ENCODE measurements at places on chromosomes 12 and 14.

- H3K27ac ChIP-seq = no peak overlapping the region
- H3K36me3 ChIP-seq = no peaks in the 10 kb centered on the region
- H3K27me3 ChIP-seq = no peaks in the 10 kb centered on the region
- H3K4me3 ChIP-seq = no peak overlapping the region
These were observed 36.7 kb upstream of the RESF1 start for GRCh38 chr12:31922341-31923062.

DNA sequence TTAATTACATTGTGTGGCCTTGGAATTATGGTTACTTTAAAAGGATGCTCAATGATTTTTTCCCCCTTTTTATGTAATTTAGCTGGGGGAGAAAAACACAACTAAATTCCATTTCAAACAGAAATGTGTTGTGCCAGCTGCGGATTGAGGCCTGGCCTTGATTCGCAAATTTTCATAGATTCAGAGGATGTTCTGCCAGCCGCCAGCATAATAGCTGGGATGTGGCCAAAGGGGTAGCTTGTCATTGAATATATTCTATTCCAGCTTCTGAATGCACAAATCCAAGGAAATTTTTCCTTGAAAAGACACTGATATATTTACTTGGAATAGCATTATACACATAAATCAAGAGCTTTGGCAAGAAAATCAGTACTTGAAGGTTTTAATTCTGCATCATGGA lies 43.7 kb downstream of the TRHDE start:
- DNase-seq = no peak
- H3K36me3 ChIP-seq = no peaks in the 10 kb centered on the region
- no peak overlapping the region for H3K4me3 ChIP-seq

DNA sequence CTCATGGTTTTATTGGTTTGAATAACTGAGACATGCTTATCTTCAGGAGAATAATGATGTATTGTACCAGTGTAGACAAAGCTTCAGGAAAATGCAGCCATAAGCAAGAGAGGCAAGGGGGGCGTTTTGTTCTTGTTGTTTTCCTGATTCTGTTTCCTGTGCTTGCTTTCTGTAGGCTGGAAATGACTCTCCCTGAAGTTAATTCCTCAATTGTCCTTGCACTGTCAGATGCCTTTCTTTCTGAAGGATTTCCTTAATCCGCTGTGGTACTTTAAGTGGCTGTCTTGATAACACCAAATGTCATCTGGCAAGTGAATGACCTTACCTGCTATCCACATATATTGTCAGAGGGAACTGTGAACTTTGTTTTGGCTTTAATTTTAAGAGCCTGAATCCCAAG lies 220.0 kb downstream of the NEDD1 start:
- H3K27ac ChIP-seq = no peak overlapping the region
- no peaks in the 10 kb centered on the region for H3K36me3 ChIP-seq
- H3K4me1 ChIP-seq = no peaks in the 10 kb centered on the region
- no peak for DNase-seq
- H3K4me3 ChIP-seq = no peak overlapping the region

DNA sequence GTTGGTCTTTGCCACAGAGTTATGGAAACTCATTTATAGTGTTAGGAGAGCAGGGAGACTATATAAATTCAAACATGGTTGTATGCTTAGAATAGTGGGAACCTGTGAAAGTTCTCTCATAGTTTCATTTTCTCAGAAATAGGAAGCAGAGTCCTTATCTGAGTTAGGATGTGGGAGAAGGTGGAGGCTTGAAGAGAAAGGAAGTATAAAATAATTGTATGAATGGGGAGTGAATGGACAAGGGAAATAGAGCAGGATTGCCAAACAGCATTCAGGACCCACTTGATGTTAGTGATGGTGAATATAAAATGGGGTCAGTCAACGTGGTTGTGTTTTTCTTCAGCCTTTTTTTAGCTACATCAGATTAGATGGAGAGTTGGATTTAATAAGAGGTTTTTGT lies 34.0 kb upstream of the TPH2 start:
- H3K36me3 ChIP-seq = peaks cover 50% of the 10 kb centered on the region
- H3K27me3 ChIP-seq = no peaks in the 10 kb centered on the region
- H3K4me3 ChIP-seq = no peak overlapping the region
- no peaks in the 10 kb centered on the region for H3K4me1 ChIP-seq
- H3K27ac ChIP-seq = no peak overlapping the region
- DNase-seq = no peak

- DNase-seq = no peak
- peak overlapping the region; percentile 97 for H3K27ac ChIP-seq
- H3K4me1 ChIP-seq = peaks cover 34% of the 10 kb centered on the region
These were observed 1.4 kb downstream of the BCL11B start for GRCh38 chr14:99270458-99271220.

- no peak overlapping the region for H3K4me3 ChIP-seq
- DNase-seq = no peak
- H3K27me3 ChIP-seq = no peaks in the 10 kb centered on the region
- H3K27ac ChIP-seq = no peak overlapping the region
- no peaks in the 10 kb centered on the region for H3K36me3 ChIP-seq
These were observed 158.2 kb downstream of the NUAK1 start for GRCh38 chr12:105980533-105980932.

GRCh38 chr14:54776361-54777001 lies 126.1 kb downstream of the GCH1 start:
- H3K27ac ChIP-seq = no peak overlapping the region
- no peak overlapping the region for H3K4me3 ChIP-seq
- no peaks in the 10 kb centered on the region for H3K36me3 ChIP-seq
- peaks cover 10% of the 10 kb centered on the region for H3K4me1 ChIP-seq

GRCh38 chr14:102235275-102235897 lies 69.6 kb downstream of the MOK start:
- peak; percentile 54 for DNase-seq
- H3K27ac ChIP-seq = no peak overlapping the region
- H3K27me3 ChIP-seq = no peaks in the 10 kb centered on the region
- no peaks in the 10 kb centered on the region for H3K4me1 ChIP-seq
- H3K36me3 ChIP-seq = no peaks in the 10 kb centered on the region

- no peaks in the 10 kb centered on the region for H3K4me1 ChIP-seq
- no peak overlapping the region for H3K4me3 ChIP-seq
- no peaks in the 10 kb centered on the region for H3K36me3 ChIP-seq
- no peaks in the 10 kb centered on the region for H3K27me3 ChIP-seq
These were observed 582.5 kb downstream of the NRXN3 start for GRCh38 chr14:78752518-78753188.

DNA sequence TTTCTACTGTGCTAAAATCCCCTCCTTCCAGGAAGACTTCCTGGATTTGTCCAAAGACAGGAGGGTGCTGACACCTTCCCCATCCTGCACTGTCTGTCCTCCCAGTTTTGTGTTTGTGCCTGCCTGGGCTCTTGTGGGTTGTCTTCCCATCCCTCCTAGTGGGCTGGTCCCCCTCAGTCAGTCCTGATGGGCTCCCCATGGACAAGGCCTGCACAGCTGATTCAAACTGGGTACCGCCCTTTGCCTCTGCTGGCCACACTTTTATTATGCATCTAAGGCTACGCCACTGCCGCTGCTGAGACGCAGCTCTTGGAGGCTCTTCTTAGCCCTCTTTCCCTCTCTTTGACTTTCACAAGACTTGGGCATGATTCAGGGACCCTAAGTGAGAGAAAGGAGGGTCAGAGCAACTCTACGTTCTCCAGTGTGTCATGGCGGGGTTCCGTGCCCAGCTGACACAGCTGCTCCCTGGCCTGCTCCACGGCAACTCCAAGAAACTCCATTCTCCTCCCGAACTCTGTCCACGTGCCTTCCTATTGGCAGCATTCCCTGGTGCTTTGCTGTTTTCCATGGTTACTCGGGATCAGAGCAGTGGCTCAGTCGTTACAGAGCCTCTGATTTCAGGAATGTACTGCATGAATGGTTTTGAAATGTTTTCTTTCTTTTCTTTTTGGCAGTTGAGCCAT lies 3.8 kb upstream of the KRT85 start:
- no peaks in the 10 kb centered on the region for H3K27me3 ChIP-seq
- no peaks in the 10 kb centered on the region for H3K4me1 ChIP-seq
- no peaks in the 10 kb centered on the region for H3K36me3 ChIP-seq

- H3K4me3 ChIP-seq = no peak overlapping the region
- H3K27me3 ChIP-seq = no peaks in the 10 kb centered on the region
- H3K4me1 ChIP-seq = no peaks in the 10 kb centered on the region
- no peaks in the 10 kb centered on the region for H3K36me3 ChIP-seq
- no peak for DNase-seq
These were observed 26.4 kb upstream of the MED13L start for GRCh38 chr12:116303929-116304328.

- H3K27me3 ChIP-seq = no peaks in the 10 kb centered on the region
- H3K27ac ChIP-seq = peak overlapping the region; percentile 96
- H3K36me3 ChIP-seq = no peaks in the 10 kb centered on the region
- no peak for DNase-seq
These were observed 3.3 kb downstream of the PARP11 start for GRCh38 chr12:3869865-3870264.

DNA sequence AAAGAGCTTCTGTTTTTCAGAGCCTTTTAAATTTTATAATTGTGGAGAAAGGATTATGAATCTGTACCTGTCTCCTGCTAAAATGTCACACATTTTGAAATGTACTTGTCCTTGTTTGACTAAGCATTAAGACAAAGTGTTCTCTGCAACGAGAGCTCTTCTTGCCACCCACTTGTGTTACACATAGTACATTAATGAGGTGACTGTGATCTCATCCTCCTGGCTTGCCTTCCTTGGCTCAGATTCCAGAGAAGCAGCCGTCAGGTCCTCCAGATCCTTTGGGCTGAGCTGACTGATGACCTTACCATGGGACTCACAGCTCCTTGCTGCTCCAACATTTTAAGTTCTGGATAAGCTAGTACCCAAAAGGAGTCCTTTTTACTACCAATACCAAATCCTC lies 81.4 kb downstream of the BBS10 start:
- no peaks in the 10 kb centered on the region for H3K27me3 ChIP-seq
- H3K36me3 ChIP-seq = no peaks in the 10 kb centered on the region
- no peak overlapping the region for H3K4me3 ChIP-seq

- peaks cover 64% of the 10 kb centered on the region for H3K4me1 ChIP-seq
- no peaks in the 10 kb centered on the region for H3K27me3 ChIP-seq
- H3K27ac ChIP-seq = peak overlapping the region; percentile 49
- DNase-seq = peak; percentile 50
- H3K4me3 ChIP-seq = no peak overlapping the region
These were observed 1133.3 kb downstream of the BCL11B start for GRCh38 chr14:98138666-98139065.

DNA sequence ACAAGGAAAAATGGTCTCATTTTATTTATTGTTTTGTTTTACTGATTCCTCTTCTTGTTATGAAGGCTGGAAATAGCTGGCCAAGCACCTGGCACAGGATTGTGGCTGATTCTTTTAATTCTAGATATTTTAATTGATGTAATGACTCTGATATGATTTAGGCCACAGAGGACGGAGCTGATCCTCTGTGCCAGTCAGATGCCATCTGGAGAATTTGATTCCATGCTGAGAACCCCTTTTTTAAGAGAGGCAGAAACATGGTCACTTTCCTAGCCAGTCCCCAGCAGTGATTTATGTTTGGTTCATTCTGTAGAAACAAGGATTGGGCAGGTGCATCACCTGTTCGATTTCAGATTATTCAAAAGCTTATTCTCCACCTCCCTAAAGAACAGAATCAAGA lies 77.6 kb downstream of the STAB2 start:
- no peaks in the 10 kb centered on the region for H3K36me3 ChIP-seq
- no peaks in the 10 kb centered on the region for H3K27me3 ChIP-seq
- H3K4me3 ChIP-seq = no peak overlapping the region

DNA sequence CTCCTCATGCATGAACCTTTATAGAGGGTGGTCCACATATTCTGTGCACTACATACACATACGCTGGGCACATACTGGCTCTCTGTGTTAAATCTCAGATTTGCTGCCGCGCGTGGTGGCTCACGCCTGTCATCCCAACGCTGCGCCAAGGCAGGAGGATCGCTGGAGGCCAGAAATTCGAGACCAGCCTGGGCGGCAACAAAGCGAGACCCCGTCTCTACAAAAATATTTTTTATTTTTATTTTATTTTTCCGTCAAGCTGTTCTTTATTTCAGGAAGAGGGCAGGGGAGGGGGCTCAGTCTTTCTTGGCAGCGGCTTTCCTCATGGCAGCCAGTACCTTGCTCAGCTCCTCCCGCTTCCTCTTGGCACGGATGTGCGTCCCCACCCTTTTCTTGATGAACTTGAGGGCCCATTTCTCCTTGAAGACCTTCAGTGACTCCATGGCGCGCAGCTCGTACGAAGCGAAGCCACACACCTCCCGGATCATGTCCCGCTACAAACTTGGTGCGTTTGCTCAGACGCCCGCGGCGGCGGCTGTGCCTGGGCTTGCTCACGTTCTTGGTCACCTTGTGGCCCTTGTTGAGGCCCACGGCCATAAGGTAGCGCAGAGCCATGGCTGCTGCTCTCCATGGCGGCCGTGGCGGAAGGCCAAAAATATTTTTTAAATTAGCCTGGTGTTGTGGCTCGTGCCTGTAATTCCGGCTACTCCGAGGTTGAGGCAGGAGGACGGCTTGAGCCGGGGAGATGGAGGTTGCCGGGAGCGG lies 3.2 kb downstream of the DCAF4 start:
- no peak overlapping the region for H3K4me3 ChIP-seq
- H3K4me1 ChIP-seq = peaks cover 12% of the 10 kb centered on the region
- no peaks in the 10 kb centered on the region for H3K27me3 ChIP-seq
- no peaks in the 10 kb centered on the region for H3K36me3 ChIP-seq
- no peak for DNase-seq

DNA sequence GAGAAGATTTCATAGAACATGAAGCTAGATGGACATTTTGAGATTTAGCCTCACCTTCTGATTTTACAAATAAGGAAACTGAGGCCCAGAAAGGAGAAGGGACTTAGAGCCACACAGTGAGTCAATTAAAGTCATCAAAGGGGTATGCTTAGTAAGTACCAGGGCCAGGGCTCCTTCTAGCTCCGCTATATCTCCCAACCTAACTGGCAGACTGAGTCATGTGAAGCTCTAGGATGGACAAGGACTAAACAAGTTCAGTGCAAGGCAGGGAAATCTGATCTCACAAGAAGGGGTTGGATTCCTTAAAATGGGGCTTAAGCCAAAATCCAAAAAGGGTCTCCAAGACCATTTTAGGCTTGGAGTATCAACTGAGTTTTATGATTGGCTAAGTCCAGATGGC lies 215.8 kb downstream of the PHLDA1 start:
- H3K27me3 ChIP-seq = no peaks in the 10 kb centered on the region
- H3K4me3 ChIP-seq = no peak overlapping the region
- H3K27ac ChIP-seq = peak overlapping the region; percentile 13
- H3K4me1 ChIP-seq = peaks cover 6% of the 10 kb centered on the region
- DNase-seq = no peak
- no peaks in the 10 kb centered on the region for H3K36me3 ChIP-seq

DNA sequence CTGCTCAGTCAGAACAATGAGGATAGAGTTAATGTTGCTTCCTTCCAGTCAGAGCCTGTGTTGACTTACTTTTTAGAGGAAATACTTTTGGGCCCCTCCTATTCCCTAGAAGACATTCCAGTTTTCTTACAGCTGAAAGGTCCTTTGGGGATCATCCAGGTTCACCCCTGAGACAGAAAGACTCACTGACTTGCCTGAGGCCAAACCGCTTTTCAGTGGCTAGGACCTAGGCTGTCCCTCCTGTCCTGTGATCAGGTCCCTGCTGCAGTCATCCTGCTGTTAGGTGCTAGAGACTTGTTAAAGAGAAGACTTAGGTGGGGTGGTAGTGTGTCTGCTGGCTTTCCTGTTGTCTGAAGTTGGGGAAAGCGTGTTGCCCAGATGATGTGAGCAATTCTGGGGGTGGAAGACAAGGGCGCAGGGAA lies 39.6 kb downstream of the SUSD6 start:
- DNase-seq = no peak
- H3K4me1 ChIP-seq = peaks cover 25% of the 10 kb centered on the region
- no peaks in the 10 kb centered on the region for H3K36me3 ChIP-seq
- no peak overlapping the region for H3K4me3 ChIP-seq
- no peak overlapping the region for H3K27ac ChIP-seq

- H3K27me3 ChIP-seq = no peaks in the 10 kb centered on the region
- H3K27ac ChIP-seq = no peak overlapping the region
- no peaks in the 10 kb centered on the region for H3K36me3 ChIP-seq
- no peak overlapping the region for H3K4me3 ChIP-seq
- no peak for DNase-seq
- H3K4me1 ChIP-seq = no peaks in the 10 kb centered on the region
These were observed 228.4 kb upstream of the SOX5 start for GRCh38 chr12:24177889-24178288.
